ENCODE measurements at places on chromosomes 1 and 21. TPM values are rescaled to one million over a fixed set of nuclear protein-coding genes. Genes with fewer than 3 reads are reported as not detected.

GRCh38 chr1:234621657-234622335 lies 11.8 kb upstream of the IRF2BP2 start:
- H3K36me3 ChIP-seq: no peaks in the 10 kb centered on the region
- peaks cover 10% of the 10 kb centered on the region for H3K4me1 ChIP-seq
- no peak overlapping the region for H3K4me3 ChIP-seq
- DNase-seq: no peak
- no peaks in the 10 kb centered on the region for H3K27me3 ChIP-seq
- H3K27ac ChIP-seq: no peak overlapping the region

Gene RGS8
- not detected for total RNA-seq

Gene SLC1A7
- not detected for total RNA-seq

DNA sequence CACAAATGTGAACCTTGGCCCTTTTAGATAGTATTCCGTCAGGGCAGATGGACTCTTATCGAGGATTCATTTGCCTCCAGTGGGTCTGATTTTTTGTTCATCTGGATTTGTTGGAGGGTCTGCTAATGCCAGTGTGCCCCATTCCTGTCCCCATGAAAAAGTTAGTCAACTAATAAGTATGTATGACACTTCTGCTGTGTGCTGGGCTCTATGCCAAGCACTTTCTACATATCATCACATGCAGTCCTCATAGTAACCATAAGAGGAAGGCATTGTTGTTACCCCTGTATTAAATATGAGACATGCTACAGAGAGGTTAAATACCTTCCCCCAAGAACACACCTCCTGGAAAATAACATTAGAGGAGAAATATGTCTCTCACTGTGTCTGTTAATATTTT lies 46.6 kb upstream of the MAB21L3 start:
- H3K36me3 ChIP-seq: no peaks in the 10 kb centered on the region
- H3K4me1 ChIP-seq: no peaks in the 10 kb centered on the region
- no peak overlapping the region for H3K27ac ChIP-seq
- H3K27me3 ChIP-seq: no peaks in the 10 kb centered on the region
- H3K4me3 ChIP-seq: no peak overlapping the region
- no peak for DNase-seq

DNA sequence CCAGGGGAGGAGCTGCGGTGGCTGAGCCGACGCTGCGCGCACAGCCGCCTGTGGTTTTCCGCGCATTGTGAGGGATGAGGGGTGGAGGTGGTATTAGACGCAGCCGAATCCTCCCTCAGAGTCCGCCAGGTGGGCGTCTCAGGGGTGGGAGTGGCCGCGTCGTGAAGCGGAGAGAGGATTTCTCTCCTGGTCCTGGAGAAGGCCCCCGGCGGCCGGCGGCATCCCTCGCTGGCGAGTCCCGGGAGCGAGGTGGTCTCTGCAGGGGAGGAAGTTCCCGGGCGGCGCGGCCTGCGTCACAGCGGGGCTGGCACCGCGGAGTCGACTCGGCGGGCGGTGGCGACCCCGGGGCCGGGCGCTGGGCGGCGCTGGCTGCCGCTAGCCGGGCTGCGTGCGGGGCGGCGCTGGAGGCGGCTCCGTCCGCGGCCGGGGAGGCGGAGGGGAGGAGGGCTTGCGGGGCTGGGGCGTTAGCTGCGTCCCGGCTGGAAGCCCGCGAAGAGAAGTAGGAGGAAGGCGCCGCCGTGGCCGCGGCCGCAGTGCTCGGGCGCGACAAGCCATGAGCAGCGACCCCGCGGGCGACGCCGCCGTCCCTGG lies at the start of gene LRRC8C:
LRRC8C (plus strand) TSS at position 464 of the 591 bp plus-strand sequence. CDS start 53,354 bp downstream, outside the sequence.
- DNase-seq: peak; percentile 41
- H3K4me1 ChIP-seq: peaks cover 36% of the 10 kb centered on the region
- H3K4me3 ChIP-seq: peak within 1 kb of the TSS; percentile 80
- peak within 1 kb of the TSS; percentile 80 for H3K27ac ChIP-seq

DNA sequence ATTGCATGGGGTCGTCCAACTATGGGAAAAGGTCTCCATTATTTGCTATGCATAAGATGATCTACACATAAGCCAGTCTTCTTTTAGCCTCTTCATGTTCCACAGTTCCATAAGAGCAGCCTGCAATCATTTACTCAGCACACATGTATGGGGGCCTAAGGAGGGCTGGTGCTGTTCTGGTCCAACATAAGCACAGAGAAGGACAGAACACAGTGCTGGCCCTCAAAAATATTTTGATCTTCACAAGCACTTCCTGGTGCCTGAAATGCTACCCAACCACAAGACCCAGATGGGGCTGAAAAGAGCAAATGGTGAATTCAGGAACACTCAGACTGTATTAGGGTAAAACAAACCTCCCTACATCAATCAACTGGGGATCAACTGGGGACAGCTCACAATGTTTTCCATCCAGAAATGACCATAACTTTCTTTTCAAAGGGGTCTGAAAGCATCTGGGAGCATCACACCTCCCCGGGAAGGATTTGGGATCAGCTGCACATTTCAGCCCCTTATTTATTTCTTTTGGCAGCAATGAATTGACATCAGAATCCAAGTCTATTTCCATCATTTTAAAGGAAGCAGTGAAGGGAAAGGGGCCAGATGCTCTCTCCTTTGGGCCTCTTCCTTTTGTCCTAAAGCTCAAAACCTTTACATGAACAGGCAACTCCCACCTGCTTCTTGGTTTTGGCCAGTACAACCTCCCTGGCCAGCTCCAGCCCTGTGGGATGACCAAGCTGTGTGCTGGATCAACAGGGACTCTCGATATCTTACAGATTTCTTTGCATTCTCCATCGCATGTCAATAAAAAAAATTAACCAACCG lies 45.7 kb downstream of the KCNN3 start:
- H3K27ac ChIP-seq: no peak overlapping the region
- no peaks in the 10 kb centered on the region for H3K27me3 ChIP-seq
- H3K4me3 ChIP-seq: no peak overlapping the region
- H3K4me1 ChIP-seq: 0 out of 2 replicates have a peak, but pooled peaks cover 2% of the 10 kb centered on the region
- DNase-seq: no peak
- no peaks in the 10 kb centered on the region for H3K36me3 ChIP-seq

DNA sequence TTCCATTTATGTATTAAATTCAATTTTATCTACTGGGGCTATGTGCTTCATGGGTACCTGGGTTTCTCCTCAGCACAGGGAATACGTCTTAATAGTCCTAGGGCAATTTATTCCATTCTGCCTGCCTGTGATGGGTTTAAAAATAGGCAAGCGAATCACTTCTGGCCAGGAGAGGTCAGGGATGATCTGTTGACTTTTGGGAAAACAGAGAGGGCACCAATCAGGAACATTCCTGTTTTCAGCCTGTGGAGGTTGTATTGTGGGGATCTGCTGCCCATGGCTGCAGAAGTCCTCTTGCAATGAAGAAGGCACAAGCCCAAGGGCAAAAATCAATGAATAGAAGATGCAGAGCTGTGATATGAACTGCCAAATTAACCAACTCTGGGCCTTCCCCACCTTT lies 303.1 kb downstream of the CTH start:
- H3K4me1 ChIP-seq: no peaks in the 10 kb centered on the region
- no peaks in the 10 kb centered on the region for H3K36me3 ChIP-seq
- H3K4me3 ChIP-seq: no peak overlapping the region
- H3K27ac ChIP-seq: no peak overlapping the region
- DNase-seq: no peak
- H3K27me3 ChIP-seq: peaks cover 9% of the 10 kb centered on the region

GRCh38 chr1:77639557-77640069 lies 42.8 kb downstream of the ZZZ3 start:
- H3K4me3 ChIP-seq: no peak overlapping the region
- H3K4me1 ChIP-seq: no peaks in the 10 kb centered on the region
- H3K27me3 ChIP-seq: no peaks in the 10 kb centered on the region
- no peak overlapping the region for H3K27ac ChIP-seq
- DNase-seq: no peak

DNA sequence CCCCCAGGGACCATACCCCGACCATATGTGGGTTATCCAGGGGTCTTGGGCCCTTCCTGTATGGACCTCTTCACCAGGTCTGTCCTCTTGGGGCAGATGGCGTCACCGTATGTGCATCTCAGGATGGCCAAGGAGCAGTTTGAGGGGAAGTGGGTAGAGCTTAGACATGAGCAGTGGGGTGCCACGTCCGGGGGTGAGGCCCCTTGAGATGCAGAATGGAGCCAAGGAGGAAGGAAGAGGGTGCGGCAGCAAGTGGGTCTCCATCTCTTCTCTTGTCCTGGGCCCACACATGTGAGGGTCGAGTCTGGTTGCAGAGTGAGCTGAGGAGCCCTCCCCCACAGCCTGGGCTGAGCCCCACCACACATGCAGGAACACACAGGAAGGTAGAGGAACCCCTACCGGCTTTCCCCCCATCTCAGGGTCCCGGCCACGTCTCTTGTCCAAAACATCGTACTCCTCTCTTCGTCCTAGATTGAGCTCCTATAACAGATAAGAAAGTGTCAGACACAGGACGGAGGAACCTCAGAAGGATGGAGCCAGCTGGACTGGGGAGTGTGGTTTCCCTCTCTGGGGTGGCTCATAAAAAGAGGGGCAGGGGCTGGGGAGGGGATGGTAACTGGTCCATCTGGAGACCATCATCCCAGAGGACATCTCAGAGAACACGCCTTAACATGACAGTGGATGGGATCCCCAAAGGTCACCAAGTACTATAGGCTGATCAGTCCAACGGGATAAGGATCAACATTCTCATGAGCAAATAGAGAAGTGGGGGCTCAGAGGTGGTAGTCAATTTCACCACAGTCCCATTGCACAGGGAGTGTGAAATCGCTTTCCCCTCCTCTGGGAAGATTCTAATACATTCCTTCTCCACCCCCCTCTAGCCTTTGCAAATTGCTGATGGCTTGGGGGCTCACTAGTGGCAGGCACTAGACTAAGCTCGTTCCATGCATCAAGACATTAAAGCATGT lies 79.9 kb downstream of the CD247 start:
- no peaks in the 10 kb centered on the region for H3K4me1 ChIP-seq
- DNase-seq: no peak
- H3K27me3 ChIP-seq: no peaks in the 10 kb centered on the region
- H3K27ac ChIP-seq: no peak overlapping the region
- no peak overlapping the region for H3K4me3 ChIP-seq
- no peaks in the 10 kb centered on the region for H3K36me3 ChIP-seq

GRCh38 chr1:222750651-222751050 lies 13.6 kb downstream of the FAM177B start:
- no peaks in the 10 kb centered on the region for H3K4me1 ChIP-seq
- H3K27ac ChIP-seq: no peak overlapping the region
- H3K4me3 ChIP-seq: no peak overlapping the region
- H3K36me3 ChIP-seq: no peaks in the 10 kb centered on the region
- no peak for DNase-seq

Gene S100A7A
- total RNA-seq: not detected

Gene GMEB1
- total RNA-seq: 19.8 TPM

DNA sequence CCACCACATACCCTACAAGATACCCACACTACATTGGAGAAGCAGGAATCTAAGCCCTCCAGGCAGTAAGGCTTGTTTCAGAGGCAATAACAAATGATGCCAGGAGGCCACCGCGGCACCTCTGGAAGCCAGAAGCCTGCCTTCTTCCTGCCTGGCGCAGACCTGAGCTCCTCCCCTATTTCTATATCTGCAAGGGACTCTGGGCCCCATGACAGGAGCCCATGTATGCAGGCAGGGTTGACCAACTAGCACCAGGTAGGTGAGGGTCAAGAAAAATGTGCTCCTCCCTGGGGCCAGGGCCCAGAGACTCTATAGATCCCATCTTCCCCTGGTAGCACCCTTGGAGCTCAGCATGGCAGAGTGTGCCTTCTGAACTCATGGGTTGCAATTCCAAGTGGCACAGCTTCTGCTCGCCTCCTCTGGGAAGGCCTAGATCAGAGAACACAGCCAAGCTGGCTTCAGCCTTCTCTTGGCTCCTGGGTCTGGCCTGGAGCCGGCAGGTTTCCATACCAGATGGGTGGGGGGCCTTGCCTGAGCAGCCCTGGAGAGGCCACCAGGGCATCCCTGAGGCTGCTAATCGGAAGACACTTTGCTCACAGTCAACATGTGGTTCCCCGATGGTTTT lies 85.1 kb downstream of the STUM start:
- H3K36me3 ChIP-seq: no peaks in the 10 kb centered on the region
- H3K27me3 ChIP-seq: 0 out of 2 replicates have a peak, but pooled peaks cover 3% of the 10 kb centered on the region
- peaks cover 18% of the 10 kb centered on the region for H3K4me1 ChIP-seq

GRCh38 chr1:212485913-212486618 lies 53.3 kb downstream of the NENF start:
- no peak overlapping the region for H3K27ac ChIP-seq
- H3K4me3 ChIP-seq: no peak overlapping the region
- H3K27me3 ChIP-seq: no peaks in the 10 kb centered on the region

Gene LRRC39
- 0.54 TPM for total RNA-seq

DNA sequence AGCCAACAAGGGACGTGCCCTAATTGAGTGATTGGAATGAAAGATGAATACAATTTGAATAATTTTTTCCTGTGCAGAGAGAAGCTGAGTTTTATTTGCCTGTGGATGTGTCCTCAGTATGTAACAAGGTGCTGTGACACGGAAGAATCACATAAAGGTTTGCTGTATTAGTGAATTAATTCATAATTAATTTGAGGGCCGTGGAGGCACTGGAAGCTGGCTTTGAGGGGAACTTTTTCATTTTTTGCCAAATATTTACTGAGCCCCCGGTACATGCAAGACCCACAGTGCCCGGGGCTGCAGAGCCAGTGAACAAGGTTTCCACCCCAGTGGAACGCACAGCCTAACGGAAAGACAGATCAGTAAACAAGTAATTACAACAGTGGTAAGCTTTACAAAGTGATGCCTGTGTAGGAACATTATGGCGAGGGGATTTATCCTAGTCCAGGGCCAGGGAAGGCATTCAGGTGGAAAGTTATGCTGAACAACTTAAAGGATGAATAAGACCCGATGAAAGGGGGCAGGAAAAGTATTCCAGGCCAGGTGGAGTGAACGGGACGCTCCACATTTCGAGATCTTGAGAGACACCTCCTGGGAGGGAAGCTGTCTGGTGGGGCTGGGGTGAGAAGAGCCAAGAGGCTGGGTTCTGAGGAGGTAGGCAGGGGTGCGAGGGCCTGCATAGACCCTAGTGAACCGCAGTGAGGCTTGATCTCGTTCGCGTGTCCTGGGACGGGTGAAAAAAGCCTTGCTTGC lies 773 bp upstream of the RCC2 start:
- no peak for DNase-seq
- H3K4me3 ChIP-seq: peak overlapping the region; percentile 98
- peak overlapping the region; percentile 98 for H3K27ac ChIP-seq
- no peaks in the 10 kb centered on the region for H3K36me3 ChIP-seq
- H3K27me3 ChIP-seq: no peaks in the 10 kb centered on the region

DNA sequence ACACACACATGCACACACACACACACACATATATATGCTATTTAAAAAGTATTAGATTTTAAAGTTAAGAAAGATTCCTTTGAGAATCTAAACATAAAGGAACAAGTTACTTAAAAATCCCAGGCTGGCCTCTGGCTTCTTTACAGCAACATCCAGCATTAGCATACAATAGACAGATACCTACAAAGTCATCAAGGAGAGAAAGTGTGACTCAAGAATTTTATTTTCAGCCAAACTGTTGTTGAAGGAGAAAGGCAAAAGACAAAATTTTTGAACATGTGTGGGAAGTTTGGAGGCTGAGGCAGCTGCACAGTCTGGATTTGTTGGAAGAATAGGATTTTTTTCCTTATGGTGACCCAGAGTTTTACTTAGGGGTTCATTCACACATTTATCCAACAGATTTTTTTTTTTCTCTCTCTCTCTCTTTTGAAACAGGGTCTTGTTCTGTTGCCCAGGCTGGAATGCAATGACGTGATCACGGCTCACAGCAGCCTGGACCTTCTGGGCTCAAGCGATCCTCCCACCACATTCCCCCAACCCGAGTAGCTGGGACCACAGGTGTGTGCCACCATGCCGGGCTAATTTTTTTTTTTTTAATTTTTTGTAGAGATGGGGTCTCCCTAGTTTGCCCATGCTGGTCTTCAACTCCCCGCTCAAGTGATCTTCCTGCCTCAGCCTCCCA lies 24.0 kb upstream of the SPOCD1 start:
- H3K4me3 ChIP-seq: no peak overlapping the region
- no peaks in the 10 kb centered on the region for H3K4me1 ChIP-seq
- H3K27ac ChIP-seq: no peak overlapping the region
- no peak for DNase-seq
- no peaks in the 10 kb centered on the region for H3K27me3 ChIP-seq
